Kidney capillary endothelial cell (primary cell): ENCODE measurements at places on chromosomes 1 and 21.

GRCh38 chr1:196640976-196641375 lies 10.9 kb upstream of the CFH start:
- DNase-seq: no peak

DNA sequence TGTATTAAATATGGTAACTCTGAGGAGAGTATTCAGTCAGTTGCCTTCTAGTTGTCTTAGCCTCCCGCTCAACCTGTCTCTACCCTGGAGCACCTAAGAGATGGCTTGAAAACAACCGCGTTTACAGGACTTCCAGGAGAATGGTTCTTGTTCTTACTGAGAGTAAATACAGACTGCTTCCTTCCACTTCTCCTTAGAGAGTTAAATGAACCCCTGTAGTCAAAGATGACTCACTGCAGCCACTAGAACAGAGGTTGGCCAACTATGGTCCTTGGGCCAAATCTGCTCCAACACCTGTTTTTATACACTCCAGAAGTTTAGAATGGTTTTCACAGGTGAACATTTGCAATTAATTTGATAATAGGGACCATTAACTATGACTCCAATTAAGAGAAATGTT lies 60.1 kb upstream of the ASB17 start:
- DNase-seq: no peak

- no peak for DNase-seq
These were observed 4.1 kb downstream of the POGZ start for GRCh38 chr1:151455231-151455630.

- DNase-seq: no peak
These were observed 38.5 kb downstream of the B3GALT5 start for GRCh38 chr21:39651206-39651605.

GRCh38 chr1:94527447-94528031 lies 14.0 kb downstream of the F3 start:
- DNase-seq: no peak

DNA sequence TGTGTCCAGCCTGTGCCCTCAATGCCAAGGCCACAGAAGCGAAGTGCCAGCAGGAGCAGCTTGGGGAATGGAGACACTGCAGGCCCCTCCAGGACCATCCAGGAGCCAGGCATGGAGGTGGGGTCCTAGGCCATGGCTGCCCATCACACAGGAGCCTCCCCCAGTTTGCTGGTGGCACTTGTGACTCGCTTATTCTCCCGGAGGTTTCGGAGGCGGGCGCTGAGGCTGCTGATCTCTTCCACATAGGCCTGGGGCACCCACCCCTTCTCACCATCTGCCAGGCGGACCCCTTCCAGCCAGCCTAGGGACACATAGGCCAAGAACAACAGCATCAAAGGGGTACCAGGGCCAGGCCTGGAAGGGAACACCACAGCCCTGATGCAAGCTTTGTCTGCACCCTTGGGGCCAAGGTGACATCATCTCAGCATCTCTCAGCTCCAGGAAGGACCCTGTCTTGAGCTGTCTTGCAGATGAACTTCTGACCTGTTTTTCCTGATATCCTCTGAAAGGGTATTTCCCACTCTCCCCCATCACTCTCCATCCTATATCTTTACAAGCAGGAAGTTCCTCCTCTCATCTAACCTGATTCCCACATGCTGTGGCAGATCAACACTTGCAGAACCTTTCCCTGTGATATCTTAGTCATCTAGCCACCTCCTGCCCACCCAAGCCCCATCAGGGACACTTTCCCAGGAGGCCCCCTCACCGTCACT lies 13.9 kb downstream of the ARHGEF19 start:
- DNase-seq: no peak

DNA sequence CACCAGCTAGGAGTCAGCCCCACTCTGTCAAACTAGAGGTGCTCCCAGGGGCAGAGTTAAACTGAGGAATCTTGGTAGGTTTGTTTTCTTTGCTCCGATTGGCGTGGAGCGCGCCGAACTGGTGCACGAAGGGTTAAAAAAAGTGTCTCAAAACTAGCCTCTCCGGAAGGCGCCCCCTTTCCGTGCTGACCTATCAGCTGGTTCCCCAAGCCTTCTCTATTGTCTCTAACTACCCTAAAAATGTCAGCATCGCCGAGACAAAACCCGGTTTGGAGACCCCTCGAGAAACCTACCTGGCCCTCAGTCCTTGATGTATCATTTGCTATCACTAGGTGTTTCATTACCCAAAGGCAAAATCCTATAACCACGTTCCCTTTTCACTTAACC lies 2.2 kb downstream of the TGFB2 start:
- DNase-seq: no peak

- no peak for DNase-seq
These were observed 24.2 kb downstream of the RSPH1 start for GRCh38 chr21:42471716-42472330.

- no peak for DNase-seq
These were observed 93.0 kb downstream of the ODF2L start for GRCh38 chr1:86303041-86303690.

DNA sequence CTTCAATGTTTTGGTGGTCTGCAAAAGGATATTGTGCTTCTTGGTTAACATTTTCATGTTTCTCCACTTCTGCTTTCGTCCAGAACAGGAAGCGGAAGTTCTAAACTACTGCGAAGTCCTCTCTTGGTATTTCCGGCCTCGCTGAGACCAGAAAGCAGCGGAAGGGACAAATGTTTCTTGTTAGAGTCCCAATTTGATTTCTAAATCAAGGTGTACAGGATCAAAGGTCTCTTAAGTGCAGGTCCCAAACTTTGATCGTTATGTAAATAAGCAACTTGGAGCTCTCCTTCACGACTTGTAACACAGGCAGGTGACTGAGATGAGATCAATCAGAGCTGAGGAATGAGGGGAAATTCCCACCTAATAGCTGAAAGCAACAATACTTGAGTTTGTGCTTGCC lies 40.1 kb upstream of the HMCN1 start:
- DNase-seq: peak; percentile 73

GRCh38 chr1:93991271-93991670 lies 82.0 kb upstream of the GCLM start:
- no peak for DNase-seq

DNA sequence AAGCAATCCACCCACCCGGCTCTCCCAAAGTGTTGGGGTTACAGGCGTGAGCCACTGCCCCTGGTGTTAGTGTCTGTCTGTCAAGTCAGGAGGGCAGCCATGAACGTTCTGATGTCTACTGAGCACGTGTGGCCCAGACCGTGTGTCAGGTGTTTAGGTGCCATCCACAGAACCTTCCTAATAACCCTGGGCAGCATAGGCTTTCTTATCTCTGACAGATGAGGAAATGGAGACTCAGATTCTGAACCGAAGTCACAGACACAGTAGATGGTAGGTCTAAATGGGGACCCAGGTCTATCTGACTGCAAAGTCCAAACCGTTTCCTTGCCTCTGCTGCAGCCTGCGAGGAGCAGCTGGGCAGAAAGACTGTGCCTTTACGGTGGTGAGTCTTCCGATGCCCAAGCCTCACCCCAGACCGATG lies 622 bp upstream of the IL6R start:
- no peak for DNase-seq

DNA sequence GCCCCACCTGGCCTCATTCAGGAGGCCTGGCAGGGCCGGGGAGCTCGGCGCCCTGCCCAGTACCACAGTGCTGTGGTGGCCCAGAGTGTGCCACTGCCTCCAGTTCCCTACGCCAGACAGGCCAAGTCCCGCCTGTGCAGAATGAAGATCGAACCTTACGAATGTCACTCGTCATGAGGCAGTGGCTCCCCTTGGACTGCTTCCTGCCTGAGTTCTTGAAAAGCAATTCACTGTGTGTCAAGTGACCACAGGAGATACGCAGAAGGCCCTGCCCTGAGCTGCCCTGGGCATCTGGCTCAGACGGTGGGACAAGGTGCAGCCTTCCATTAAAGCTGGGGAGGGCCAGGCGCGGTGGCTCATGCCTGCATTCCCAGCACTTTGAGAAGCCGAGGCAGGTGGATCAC lies 49.6 kb upstream of the LRP8 start:
- no peak for DNase-seq

DNA sequence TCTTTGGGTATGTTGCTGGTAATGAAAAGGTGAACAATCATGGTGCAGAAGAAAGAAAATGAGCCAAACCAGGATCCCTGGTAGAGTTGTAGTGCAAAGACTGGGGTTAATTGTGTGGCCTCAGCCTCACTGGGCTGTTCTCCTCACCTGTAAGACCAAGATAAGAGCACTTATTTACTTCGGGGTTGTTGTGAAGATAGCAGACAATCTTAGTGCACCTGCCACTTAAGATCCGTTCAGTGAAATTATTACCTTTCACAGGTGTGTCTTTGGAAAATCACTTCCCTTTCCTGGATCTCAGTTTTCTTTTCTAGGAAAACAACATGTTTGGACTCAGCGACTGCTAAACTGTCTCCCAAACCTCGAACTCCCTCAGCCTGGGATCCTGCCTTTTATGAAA lies 1.3 kb upstream of the FGGY start:
- DNase-seq: no peak

GRCh38 chr1:11767922-11768704 lies 6.1 kb downstream of the C1orf167 start:
- no peak for DNase-seq

DNA sequence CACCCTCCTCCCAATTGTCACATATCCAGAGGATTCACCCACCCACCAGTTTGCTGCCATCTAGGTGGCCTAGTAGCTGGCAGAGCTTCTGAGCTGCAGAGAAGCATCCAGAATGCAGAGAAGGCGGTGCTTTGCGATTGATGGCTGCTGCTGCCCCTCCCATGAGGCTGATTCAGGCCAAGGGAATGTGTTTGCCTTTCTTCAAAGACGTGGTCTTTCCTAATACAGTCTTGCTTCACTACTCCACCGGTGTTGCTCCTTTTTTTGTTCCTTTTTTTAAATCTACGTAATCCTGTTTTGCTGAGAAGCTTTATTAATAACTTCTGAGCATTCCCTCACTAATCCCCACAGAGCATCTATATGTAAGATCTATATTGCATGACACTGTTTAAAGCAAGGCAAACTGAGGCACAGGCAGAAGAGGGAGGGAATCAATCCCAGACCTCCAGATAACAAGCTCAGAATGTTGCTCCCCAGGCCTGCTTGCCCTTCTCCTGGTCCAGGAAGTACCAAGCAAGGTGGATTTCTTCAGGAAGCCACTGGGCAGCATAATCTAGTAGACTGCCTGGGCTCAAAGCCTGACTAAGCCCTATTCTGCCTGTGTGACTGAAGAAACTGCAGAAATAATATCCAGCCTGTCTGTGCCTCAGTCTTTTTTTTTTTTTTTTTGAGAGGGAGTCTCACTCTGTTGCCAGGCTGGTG lies 275.5 kb upstream of the FMN2 start:
- DNase-seq: peak; percentile 42

- DNase-seq: no peak
These were observed 34.2 kb upstream of the EXO1 start for GRCh38 chr1:241813768-241814320.

- peak; percentile 36 for DNase-seq
These were observed at the start of gene NPR1 for GRCh38 chr1:153678519-153679336. NPR1 (plus strand) TSS chr1:153678688; CDS start chr1:153679109, 421 bp downstream.
